ENCODE measurements at places on chromosomes 16 and 17.

- DNase-seq = no peak
Measured at GRCh38 chr17:5120036-5120435, 4.2 kb downstream of the USP6 start.

- no peak for DNase-seq
Measured at GRCh38 chr16:66414891-66415290, 12.2 kb upstream of the BEAN1 start.

DNA sequence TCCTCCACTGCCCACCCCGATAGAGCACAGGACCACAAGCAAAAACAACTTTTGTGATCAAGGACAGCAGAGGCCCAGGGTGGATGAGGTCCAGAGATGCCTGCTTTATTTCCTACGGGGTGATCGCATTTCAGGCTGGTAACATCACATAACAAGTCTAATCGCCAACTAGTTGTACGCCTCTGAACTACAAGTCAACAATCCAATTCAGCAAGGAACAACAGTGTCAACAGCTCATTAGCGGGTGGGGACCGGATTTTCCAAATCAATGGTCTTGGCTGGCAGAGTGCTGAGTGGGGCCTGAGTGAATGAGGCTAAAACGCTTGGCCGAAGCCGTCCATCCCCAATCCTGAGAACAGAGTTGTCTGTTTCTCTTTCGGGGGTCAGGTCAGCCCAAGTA, 17.1 kb downstream of the MRM3 start:
- DNase-seq = no peak

DNA sequence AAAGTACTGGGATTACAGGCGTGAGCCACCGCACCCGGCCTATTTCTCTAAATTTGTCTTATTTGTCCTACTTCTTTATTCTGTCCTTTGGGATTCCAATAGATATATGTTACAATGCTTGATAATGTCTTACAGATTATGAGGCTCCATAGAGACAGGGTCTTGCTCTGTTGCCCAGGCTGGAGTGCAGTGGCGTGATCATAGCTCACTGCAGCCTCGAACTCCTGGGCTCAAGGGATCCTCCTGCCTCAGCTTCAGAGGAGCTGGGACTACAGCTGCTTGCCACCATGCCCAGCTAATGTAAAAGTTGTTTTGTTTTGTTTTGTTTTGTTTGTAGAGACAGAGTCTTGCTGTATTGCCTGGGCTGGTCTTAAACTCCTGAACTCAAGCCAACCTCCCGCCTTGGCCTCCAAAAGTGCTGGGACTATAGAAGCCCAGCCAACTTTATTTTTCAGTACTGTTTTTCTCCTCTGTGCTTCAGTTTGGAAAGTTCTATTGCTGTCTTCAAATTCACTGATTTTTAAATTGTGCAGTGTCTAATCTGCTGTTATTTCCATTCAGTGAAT, 10.3 kb downstream of the ANKRD13B start:
- no peak for DNase-seq

DNA sequence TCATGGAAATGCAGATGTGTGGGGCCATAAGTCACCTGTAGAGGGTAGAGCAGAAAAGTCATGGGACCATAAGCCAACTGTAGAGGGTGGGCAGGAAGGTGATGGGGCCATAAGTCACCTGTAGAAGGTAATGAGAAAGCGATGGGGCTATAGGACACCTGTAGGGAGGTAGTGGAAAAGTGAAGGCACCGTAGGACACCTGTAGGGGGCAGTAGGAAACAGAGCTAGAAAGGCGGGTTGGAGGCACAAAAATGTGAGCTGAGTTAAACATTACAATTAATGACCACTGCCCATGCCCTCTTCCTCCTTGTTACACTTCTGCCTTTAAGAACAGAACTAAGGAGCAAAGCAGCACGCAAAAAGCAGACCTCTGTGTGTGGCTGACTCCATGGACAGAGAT, 150.1 kb downstream of the SHISA6 start:
- no peak for DNase-seq

- DNase-seq = no peak
Measured at GRCh38 chr17:9410301-9410700, 165.3 kb downstream of the STX8 start.

DNA sequence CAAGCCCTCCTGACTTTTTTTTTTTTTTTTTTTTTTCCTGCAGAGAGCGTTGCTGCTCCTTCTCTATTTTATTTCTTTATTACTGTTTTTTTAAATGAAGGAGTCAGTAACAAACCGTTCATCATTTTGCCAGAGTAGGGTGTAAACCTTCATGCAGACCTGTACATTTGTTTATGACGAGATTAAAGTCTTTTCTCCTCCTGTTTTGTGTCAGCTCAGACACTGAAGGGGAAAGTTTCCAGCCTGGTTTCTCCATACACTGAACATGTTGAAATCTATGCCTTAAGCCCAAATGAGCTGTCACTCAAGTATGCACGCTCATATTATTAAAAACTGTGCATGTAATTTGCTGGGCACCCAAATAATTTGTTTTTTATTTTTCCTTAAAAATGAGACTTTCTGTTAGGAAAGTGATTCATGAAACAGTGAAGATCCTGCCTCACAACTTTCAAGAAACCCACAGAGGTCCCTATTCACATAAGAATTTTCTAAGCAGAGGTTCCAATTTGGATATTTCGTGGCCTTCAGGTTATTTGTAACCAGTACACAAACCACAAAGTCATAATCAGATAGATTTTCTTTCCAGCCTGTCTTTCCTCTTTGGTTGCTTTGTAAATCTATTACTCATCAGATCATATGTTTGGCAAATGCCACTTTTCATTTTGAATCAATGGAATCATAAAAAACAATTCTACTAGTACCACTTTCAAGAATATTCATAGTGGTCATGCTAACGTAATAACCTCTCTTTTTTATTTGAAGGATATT, 700.3 kb downstream of the MAF start:
- DNase-seq = no peak

GRCh38 chr16:15876503-15876902, 11.9 kb downstream of the CEP20 start:
- DNase-seq = no peak

DNA sequence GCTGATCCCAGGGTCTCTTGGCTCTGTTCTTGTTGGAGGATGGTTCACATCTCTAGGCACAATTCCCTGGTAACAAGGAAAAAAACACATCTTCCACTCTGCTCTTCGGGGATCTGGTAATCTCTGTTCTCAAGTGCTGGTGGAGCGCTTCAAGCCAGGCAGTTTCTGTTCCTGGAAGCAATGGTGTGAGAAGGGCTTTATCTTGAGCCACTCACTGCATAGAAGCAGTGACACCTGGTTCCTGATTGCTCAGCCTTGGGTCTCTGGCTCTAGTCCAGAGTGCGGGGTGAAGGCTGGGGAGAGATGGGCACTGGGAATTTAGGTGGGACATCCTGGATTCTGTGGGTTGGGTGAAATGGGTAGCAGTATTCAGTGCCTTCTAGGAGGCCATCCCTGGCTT, 14.1 kb downstream of the AKAP1 start:
- DNase-seq = no peak

- no peak for DNase-seq
Measured at GRCh38 chr16:363766-364490, 6.4 kb downstream of the MRPL28 start.

- DNase-seq = no peak
Measured at GRCh38 chr17:69560987-69561441, 146.5 kb downstream of the MAP2K6 start.

DNA sequence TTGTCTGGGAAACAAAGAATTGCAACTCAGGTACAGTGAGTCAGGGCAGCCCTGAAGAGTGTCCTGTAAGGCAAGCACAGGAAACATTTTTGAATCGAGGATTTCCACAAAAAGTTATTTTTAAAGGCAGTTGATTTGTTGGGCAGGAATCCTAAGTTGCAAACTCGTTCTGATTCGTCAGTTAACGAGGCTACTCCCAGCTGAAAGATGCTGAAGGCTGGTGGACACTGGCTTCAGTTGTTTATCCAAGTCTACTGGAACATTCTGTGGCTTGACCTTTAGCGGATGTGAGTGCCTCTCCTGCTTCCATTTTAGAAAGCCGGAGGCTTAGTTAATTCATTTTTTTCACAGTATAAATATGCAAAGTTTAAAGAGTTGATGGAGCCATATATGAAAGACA, 84.2 kb downstream of the KCNJ12 start:
- DNase-seq = no peak

GRCh38 chr17:34252444-34253138, 2.5 kb upstream of the CCL2 start:
- no peak for DNase-seq

DNA sequence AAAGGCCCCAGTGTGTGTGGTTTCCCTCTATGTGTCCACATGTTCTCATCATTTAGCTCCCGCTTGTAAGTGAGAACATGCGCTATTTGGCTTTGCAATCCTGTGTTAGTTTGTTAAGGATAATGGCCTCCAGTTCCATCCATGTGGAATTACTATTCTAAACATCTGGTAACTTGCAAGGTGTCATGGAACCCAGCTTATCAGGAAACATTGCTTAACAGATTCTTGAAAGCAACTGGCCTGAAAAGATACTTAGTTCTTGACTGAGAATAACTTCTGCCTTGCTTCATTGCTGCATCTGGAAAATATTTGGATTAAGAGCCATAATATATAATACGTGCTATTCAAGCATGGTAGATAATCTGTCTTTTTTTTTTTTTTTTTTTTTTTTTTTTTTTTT, 27.8 kb downstream of the PAFAH1B1 start:
- DNase-seq = no peak

DNA sequence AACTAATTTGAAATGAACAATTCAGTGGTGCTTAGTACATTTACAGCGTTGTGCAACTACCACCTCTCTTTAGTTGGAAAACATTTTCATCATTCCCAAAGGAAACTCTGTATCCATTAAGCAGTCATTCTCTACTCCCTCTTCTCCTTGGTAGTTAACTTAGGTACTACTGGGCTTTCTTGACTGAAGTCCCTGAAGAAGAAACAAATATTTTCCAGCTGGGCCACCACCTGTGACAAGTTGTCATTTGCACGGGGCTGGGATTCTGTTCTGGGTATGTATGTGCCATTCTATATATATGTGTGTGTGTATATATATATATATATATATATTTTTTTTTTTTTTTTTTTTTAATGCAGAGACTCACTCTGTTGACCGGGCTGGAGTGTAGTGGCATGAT, 15.4 kb upstream of the RMI2 start:
- no peak for DNase-seq

GRCh38 chr16:17026600-17027242, 444.0 kb downstream of the XYLT1 start:
- DNase-seq = no peak

DNA sequence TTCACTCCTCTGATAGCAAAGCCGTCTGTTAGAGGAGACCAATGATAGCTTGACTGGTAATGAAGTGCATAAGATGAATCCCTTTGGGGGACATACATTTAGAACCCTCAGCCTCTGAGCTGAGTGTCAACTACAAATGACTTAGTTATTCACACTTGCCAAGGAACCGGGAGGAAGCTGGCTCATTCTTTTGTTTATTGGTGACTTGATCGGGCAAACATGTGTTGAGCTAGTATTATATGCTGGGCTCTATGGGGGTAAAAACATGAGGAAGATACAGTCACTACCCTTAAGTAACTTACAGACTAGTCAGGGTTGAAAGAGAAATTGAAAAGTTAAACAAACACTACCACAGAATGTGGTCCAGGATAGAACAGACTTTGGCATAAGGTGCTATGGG, 3.0 kb downstream of the CCL16 start:
- no peak for DNase-seq

GRCh38 chr17:48148854-48149786, 41.6 kb downstream of the SNX11 start:
- DNase-seq = no peak

DNA sequence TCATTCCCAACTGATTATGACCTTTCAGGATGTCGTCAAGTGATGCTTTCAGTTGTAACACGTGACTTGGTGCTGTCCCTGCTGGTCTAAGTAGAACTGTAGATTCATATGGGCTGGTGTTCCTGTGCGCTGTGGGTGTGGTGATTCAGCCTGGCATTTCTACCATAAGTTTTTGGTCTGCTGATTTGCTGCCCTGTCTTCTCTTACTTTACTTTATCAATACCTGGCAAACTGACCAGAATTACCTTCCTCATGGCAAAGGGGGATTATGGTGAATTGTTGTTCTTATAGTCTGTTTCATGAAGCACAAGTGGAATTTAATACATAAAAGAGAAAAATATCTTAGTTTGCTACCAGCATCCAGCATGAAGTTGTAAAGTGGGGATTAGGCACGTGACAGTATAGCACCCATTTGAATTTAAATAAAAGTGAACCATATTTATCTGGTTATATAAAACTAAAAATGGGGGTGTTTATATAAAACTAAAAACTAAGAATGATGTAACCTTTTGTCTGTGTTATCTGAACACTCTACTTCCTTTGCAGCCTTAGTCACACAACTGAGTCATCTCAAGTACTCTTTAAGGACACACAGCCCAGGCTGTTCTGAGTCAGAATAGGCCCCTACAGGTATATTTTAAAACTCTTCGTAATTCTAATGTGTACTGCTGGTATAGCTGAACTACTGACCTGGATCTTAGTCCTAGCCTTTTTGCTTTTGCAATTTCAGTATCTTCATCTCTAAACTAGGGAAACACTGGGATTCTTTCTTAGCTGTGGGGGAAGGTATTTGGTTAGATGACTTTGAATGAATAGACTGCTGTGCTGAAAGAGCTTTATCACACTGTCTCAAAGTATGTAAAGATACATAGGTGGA, 28.3 kb downstream of the TTC19 start:
- DNase-seq = no peak

DNA sequence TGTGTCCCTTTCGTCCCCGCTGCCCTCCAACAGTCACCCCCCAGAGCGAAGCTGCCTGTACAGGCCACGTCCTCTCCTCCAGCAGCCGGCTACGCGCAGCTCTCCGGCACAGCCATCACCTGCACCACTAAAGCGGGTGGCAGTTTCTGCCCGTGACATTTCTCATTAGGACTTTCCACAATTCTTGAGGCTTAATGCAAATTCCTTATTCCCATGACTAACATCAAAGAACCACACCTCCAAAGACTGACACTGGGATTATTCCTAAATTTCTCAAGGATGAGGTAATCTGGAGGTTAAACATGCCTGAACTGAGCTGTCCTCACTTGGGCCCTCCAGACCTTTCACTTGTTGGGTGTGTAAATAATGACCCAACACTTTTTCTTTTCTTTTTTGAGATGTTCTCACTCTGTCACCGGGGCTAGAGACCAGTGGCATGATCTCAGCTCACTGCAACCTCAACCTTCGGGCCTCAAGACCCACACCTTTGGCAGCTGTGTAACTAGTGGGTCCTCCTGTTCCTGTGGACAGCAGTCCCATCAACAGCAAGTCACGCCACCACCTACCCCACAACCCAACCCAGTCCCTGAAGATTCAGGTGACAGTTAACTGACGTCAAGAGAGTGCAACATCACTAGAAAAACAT, 11.7 kb downstream of the ANKRD11 start:
- no peak for DNase-seq

GRCh38 chr17:77254951-77255825, 114.4 kb downstream of the SEC14L1 start:
- DNase-seq = no peak

DNA sequence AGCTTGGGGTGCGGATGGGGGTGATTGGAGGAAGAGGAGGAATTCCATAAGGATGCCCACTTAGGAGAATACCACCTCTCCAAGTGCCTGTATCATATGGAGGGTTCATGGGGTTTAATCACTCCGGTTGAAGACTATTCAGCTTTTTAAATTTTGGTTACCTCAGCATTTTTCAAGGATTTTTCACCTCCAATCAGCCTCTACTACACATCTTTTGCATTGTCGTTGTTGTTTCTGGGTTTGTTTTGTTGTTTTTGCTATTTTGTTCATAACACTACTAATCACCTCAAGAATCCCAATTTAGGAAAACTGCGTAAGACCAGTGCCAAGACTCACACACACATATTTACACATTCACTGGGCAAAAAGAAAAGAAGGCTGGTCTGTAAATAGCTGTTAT, 619.5 kb upstream of the CDH5 start:
- DNase-seq = no peak
